ENCODE measurements at places on chromosomes 5 and 9.
A peak's percentile ranks its signal among the peaks of the same experiment; 100 is the strongest.

- no peak for DNase-seq
These were observed 1.4 kb downstream of the EFNA5 start for GRCh38 chr5:107669096-107670031.

GRCh38 chr9:72577212-72577753, 55.9 kb downstream of the TMC1 start:
- no peak for DNase-seq

DNA sequence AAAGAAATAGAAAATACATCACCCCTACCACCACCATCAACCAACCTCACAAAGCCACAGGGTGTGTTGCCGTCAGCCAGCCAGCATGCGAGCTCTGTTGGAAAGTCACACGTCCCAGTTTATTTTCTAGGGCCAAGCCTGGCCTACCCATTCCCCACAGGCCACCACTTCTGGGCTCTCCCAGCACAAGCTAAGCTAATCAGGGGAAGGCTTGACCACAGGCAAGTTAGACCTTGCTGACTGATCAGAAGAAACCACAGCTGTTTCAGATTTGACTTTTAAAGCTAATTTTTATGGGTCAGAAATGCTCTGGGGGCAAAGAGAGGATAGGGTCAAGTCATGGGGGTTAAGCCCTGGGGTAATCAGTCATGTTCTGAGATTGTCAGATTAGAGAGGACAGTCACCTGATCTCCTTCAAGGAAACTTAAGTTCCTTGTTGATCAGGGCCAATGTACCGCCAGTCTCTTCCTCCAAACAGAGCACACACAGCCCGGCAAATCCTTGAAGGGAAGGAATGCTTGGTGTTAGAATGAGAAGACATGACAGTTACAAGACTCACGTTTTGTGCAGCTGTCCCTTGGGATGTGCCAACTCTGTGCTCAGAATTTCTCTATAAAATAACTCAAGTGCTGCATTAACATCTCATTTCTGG, 7.6 kb downstream of the SHB start:
- DNase-seq: no peak

GRCh38 chr5:175747539-175748060, 89.7 kb downstream of the HRH2 start:
- no peak for DNase-seq

- peak; percentile 88 for DNase-seq
These were observed 9.4 kb downstream of the FYB1 start for GRCh38 chr5:39209924-39210323.

- no peak for DNase-seq
These were observed 242.5 kb downstream of the BNC2 start for GRCh38 chr9:16627967-16628366.

GRCh38 chr9:93677641-93678136, 101.3 kb downstream of the PHF2 start:
- DNase-seq: no peak

DNA sequence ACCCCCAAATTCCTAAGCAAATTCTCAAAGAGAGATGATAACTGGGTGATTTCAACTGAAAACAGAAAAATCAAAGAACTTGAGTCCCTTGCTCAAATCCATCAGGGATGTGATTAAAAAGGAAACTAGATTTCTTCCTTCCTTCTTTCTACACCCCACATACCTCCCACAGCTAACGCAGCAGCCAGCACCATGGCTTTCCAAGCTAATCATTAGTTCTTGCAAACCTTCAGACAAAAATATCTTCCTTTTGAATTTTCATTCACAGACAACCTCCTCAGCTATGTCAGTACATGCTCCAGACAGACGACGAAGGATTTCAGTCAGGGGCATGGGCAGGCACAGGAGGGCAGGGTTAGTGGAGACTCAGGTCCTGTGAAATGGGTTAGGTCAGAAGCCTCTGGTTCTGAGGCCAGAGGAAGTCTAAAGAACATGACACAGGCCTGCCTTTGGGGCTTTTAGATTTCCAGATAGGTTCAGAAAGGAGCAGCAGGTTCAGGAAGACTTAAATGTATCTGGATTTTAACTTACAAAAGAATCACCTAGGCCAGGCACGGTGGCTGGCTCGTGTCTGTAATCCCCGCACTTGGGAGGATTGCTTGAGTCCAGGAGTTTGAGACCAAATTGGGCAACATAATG, 173.7 kb upstream of the NFIB start:
- no peak for DNase-seq

DNA sequence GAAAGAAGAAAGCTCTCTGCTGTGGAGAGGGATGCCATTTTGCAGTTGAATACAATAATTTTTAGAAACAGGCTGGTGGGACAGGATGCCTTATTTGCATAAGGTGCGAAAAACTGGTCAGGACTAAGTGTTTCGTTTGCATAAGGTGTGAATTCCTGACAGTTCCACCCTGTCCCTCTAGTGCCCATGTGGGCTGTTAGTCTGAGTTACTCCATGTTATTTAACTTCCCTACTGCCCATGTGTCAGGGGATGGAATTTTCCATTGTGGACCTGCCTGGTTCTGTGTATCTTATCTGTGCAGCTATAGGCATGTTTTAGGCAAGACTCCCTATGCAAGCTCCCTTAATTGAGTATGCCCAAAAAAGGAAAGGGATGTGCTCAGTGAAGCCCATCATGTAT, 35.3 kb upstream of the NFIL3 start:
- DNase-seq: no peak

DNA sequence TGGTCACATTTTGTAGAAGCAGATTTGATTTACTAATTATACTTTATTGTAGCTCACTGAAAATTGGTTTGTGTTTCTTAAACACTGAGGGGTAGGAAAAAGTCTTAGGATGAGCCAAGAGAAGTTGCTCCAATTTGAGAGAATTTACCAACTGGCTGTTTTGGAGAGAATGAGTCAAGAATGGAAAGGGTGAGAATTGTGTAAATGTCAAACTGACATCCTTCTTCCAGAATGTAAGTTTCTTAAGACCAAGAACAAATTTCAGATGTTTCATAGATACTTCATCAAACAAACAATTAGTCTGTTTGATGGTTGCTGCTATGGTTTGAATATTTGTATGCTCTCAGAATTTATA, 106.2 kb upstream of the TXNDC8 start:
- no peak for DNase-seq

DNA sequence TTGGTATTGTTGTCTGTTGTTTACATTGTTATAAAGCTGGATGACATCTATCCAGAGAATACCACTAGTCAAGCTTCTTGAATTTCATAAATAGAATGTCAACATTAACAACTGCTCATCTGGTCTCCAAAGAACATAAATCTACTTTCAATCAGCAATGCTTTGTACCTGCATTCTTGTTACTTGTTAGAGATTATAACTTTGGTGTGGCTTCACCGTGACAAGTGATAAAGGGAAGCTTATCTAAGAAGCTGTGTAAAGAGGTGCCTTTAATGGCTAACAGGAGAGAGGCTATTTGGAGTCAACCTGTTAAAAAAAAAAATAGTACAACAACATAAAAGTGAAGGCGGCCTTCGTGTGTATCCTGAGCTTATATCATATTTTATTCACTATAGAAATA, 41.8 kb downstream of the MUSK start:
- no peak for DNase-seq

All from NK-92 treated with Interleukin-12 subunit alpha and Interleukin-12 subunit beta, amount 100 ng/mL, for 24 hours (cell line).